ENCODE measurements at places on chromosomes 12 and 14. TPM values are rescaled to one million over a fixed set of nuclear protein-coding genes. Genes with fewer than 3 reads are reported as not detected.
A peak's percentile ranks its signal among the peaks of the same experiment; 100 is the strongest.

GRCh38 chr14:103871596-103872480, 24.5 kb upstream of the PPP1R13B start:
- peak overlapping the region; percentile 52 for H3K4me3 ChIP-seq
- peak; percentile 89 for DNase-seq
- no peaks in the 10 kb centered on the region for H3K27me3 ChIP-seq
- peak overlapping the region; percentile 46 for H3K27ac ChIP-seq

GRCh38 chr14:35539969-35540368, 6.0 kb downstream of the INSM2 start:
- H3K27ac ChIP-seq, result no peak overlapping the region
- H3K27me3 ChIP-seq, result peaks cover 19% of the 10 kb centered on the region
- peaks cover 8% of the 10 kb centered on the region for H3K4me1 ChIP-seq
- H3K4me3 ChIP-seq, result no peak overlapping the region

DNA sequence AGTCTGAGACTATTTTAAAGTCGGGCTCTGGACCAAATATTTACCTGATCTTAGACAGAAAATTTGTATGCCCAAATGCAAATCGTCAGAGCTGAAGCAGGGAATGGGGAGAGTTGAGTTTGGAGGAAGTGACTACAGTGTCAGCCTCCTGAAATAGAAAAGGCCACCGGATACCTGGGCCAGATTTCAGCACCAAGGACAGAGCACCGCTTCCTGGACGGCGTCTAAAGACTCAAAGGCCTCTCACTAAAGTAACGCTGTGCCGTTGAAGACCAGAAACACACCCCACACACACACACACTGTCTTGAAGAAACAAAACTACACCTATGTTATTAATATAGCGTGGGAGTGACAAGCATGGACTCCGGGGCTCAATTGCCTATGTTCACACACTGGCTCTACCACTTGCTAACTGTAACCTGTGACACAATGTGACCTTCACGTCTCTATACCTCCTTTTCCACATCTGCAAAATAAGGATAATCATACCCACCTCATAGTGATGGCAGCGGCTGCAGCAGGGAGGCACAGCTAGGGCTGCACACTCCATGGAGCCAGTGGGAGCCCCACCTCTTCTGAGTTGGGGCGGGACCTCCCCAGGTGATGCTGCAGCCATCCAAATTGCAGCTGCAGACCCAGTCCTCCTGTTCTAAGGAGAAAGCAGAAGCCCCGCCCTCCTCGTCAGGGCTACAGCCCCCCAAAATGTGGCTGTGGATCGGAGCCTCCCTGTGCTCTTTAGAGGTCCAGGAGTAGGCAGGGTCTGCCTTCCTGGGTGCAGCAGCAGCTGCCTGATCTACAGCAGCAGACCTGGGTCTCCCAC, 35.6 kb downstream of the KRT76 start:
- H3K4me1 ChIP-seq, result no peaks in the 10 kb centered on the region
- no peak overlapping the region for H3K4me3 ChIP-seq
- no peak overlapping the region for H3K27ac ChIP-seq
- no peaks in the 10 kb centered on the region for H3K36me3 ChIP-seq
- H3K27me3 ChIP-seq, result peaks cover 7% of the 10 kb centered on the region
- peak; percentile 47 for DNase-seq

DNA sequence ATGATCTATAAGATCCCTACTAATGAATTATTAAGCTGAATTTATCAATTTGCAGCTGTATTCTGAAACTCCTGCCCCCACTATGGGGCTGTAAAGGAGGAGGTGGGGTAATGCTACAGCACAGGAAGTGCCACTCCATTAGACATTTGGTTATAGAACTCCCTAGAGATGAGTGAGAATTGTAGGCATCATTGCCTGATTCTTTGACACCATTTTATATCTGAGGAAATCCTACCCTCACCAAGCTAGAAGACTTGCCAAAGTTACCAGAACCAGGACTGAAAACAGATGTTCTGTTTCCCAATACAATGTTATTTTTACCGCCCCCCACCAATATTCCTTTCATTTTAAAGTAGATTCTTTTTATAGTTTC, 182.4 kb downstream of the EGLN3 start:
- H3K36me3 ChIP-seq, result no peaks in the 10 kb centered on the region
- H3K27ac ChIP-seq, result no peak overlapping the region
- no peak overlapping the region for H3K4me3 ChIP-seq
- no peak for DNase-seq

DNA sequence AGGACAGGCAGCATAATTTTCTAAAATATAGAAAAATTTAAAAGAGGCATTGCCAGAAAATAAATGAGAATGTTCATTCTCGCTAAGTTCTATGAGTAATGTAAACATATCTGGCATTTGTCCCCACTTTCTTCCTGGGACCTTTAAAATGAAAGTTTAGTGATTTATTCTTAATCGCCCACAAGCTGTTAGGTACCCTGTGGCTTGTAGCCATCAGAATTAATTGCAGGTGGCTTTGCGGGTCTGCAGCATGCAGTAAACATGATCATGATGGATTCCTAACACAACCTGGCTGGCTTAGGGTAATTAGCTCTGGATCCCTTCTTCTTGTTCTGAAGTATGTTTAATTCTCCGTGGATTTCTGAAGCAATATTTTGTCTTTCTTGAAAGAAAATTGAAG, 103.5 kb upstream of the FRMD6 start:
- no peak overlapping the region for H3K4me3 ChIP-seq
- no peaks in the 10 kb centered on the region for H3K36me3 ChIP-seq
- peaks cover 2% of the 10 kb centered on the region for H3K4me1 ChIP-seq
- peak overlapping the region; percentile 56 for H3K27ac ChIP-seq

- H3K4me1 ChIP-seq, result peaks cover 65% of the 10 kb centered on the region
- H3K4me3 ChIP-seq, result peak within 1 kb of the TSS; percentile 52
- no peaks in the 10 kb centered on the region for H3K36me3 ChIP-seq
- DNase-seq, result peak; percentile 76
- H3K27me3 ChIP-seq, result no peaks in the 10 kb centered on the region
Observed at GRCh38 chr14:21098076-21098891, at the start of gene ZNF219. TSS of gene ZNF219 (minus strand) at chr14:21098655. CDS start at chr14:21093591, 5,064 bp downstream.

DNA sequence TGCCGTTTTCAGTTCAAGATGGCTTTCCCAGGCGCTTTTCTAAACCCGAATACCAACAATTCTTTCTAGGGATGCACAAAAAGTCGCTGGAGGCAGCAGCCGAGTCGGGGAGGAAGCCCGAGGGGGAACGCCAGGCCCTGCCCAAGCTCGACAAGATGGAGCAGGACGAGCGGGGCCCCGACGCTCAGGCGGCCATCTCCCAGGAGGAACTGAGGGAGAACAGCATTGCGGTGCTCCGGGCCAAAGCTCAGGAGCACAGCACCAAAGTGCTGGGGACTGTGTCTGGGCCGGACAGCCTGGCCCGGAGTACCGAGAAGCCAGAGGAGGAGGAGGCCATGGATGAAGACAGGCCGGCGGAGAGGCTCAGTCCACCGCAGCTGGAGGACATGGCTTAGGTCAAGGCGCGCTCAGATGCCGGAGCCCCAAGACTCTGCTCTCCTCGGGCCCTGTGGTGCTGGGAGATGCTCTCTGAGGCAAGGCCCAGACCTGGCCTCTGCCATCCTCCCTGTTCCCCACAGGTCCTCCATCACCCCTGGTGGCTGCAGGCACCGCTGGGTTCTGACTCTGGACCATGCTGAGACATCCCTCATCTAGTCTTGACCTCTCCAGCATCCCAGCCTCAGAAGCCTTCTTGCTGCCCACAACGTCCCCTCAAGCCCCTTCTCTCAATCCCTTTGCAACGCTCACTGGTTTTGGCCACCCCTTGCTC, 21.4 kb downstream of the VSX2 start:
- no peak for DNase-seq
- H3K27ac ChIP-seq, result no peak overlapping the region
- H3K4me1 ChIP-seq, result peaks cover 14% of the 10 kb centered on the region
- no peaks in the 10 kb centered on the region for H3K36me3 ChIP-seq

DNA sequence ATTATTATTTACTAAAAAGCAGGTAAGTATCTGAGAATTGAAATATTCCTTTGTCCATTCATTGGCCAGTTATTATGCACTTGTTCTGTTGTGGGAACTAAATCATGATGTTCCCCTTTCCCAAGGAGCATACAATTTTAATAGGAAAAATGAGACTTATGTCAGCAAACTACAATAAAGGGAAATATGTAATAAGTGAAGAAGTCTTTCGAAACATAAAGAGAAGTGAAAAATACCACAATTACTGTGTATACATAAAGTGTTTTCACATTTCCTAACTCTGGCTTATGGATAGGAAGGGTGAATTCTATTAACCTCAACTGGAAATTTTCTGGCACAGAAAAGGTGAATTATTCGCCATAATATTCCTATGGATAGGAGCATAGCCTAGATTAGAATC, 78.4 kb upstream of the DNM1L start:
- H3K27me3 ChIP-seq, result no peaks in the 10 kb centered on the region
- H3K4me1 ChIP-seq, result no peaks in the 10 kb centered on the region
- peaks cover 21% of the 10 kb centered on the region for H3K36me3 ChIP-seq
- H3K27ac ChIP-seq, result no peak overlapping the region
- H3K4me3 ChIP-seq, result no peak overlapping the region

DNA sequence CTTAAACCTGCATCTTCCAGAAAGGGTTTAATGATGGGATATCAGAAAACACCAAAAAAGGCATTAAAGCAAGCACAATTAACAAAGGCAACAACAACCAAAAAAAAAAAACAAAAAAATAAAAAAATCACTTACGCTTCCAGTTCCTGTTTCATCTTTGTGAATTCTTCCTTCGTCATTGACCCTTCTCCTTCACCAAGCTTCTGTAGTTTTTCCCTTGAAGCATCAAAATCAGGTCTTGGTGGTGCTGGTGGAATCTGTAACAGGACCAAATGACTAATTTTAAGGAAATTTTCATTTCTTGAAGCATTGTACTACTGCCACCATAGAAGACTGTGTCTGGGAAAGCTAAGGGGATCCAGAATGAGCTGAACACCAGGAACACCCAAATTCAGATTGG, 24.5 kb downstream of the SNX6 start:
- no peaks in the 10 kb centered on the region for H3K27me3 ChIP-seq
- no peak overlapping the region for H3K4me3 ChIP-seq
- H3K4me1 ChIP-seq, result no peaks in the 10 kb centered on the region
- H3K27ac ChIP-seq, result peak overlapping the region; percentile 9

DNA sequence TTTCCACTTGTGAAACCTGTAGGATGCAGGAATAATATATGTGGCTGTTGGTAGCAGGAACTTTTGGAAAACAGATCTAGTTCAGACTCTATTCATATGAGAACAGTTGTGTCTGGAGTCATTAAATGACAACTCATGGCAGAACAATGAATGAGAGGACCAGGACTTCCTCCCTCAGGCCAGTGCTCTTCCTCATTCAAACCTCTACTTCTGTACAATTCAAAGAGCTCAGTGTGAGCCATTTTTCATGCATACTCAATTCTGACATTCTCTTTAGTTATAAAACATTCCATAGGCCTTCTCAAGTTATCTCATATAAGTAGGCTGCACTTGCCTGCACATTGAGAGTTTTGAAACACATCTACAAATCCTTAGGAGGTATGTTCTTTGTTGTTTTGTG, 1526.6 kb upstream of the FLRT2 start:
- no peak overlapping the region for H3K4me3 ChIP-seq
- DNase-seq, result no peak
- H3K27ac ChIP-seq, result no peak overlapping the region
- no peaks in the 10 kb centered on the region for H3K27me3 ChIP-seq
- no peaks in the 10 kb centered on the region for H3K4me1 ChIP-seq

DNA sequence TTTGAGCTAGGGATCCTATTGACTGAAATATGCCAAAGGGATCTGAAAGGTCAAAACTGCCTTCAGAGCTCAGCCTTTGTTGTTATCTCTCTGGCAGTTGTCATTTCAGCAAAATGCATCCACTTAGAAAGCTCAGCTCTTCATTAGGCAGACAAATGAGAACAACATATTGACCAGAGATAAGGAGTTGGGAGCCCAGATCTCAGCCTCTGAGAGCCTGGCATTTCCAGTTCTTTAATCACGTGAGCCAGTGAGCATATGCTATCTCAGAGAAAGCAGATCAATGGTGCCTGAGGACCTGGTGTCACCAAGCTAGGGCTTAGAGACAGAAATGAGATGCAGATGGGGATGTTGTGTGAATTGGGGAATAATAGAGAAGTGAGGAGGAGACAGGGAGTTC, 101.1 kb downstream of the DAD1 start:
- H3K4me3 ChIP-seq, result no peak overlapping the region
- no peak for DNase-seq
- no peaks in the 10 kb centered on the region for H3K4me1 ChIP-seq

GRCh38 chr12:49893753-49894750, 9.6 kb downstream of the FAIM2 start:
- no peaks in the 10 kb centered on the region for H3K27me3 ChIP-seq
- no peak for DNase-seq
- no peak overlapping the region for H3K4me3 ChIP-seq
- H3K36me3 ChIP-seq, result no peaks in the 10 kb centered on the region

GRCh38 chr12:12927211-12928079, 24.5 kb downstream of the GPRC5D start:
- no peaks in the 10 kb centered on the region for H3K4me1 ChIP-seq
- H3K36me3 ChIP-seq, result no peaks in the 10 kb centered on the region
- H3K27me3 ChIP-seq, result no peaks in the 10 kb centered on the region
- DNase-seq, result peak; percentile 92

- H3K36me3 ChIP-seq, result no peaks in the 10 kb centered on the region
- H3K27ac ChIP-seq, result no peak overlapping the region
- H3K27me3 ChIP-seq, result peaks cover 35% of the 10 kb centered on the region
- H3K4me1 ChIP-seq, result no peaks in the 10 kb centered on the region
Observed at GRCh38 chr12:40692765-40693206, 547 bp downstream of the CNTN1 start.

- H3K4me1 ChIP-seq, result no peaks in the 10 kb centered on the region
- H3K27ac ChIP-seq, result no peak overlapping the region
- no peaks in the 10 kb centered on the region for H3K36me3 ChIP-seq
- H3K4me3 ChIP-seq, result no peak overlapping the region
- no peaks in the 10 kb centered on the region for H3K27me3 ChIP-seq
- no peak for DNase-seq
Observed at GRCh38 chr12:17016116-17016864, 410.3 kb upstream of the LMO3 start.

VRK1 gene
- 13.7 TPM for total RNA-seq

MYL6 gene
- 2,896 TPM for total RNA-seq

BHLHE41 gene
- 12.2 TPM for total RNA-seq

SOAT2 gene
- total RNA-seq, result not detected

RTL1 gene
- not detected for total RNA-seq

All from transverse colon (tissue), 4 donors.